ENCODE measurements at places on chromosomes 2 and 18.

GRCh38 chr2:173049831-173050230, 25.8 kb upstream of the MAP3K20 start:
- no peak for DNase-seq

DNA sequence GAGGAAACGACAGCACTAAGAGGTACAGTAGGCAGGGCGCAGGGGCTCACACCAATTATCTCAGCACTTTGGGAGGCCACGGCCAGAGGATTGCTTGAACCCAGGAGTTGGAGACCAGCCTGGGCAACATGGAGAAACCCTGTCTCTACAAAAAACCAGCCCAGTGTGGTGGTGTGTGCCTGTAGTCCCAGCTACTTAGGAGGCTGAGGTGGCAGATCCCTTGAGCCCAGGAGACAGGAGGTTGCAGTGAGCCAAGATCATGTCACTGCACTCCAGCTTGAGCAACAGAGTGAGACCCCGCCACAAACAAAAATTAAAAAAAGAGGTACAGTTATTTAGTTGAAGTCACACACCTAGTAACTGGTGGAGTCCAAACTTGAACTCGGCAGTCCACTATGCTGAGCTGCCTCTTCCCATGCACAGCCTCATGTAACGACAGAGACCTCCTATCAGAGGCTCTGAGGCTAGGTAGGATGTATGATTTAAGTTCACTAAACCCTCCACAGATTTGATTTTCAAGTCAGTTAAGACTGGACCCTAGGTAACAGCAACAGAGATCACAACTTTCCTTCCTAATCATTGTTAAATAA, 8.7 kb downstream of the STK17B start:
- DNase-seq = no peak

DNA sequence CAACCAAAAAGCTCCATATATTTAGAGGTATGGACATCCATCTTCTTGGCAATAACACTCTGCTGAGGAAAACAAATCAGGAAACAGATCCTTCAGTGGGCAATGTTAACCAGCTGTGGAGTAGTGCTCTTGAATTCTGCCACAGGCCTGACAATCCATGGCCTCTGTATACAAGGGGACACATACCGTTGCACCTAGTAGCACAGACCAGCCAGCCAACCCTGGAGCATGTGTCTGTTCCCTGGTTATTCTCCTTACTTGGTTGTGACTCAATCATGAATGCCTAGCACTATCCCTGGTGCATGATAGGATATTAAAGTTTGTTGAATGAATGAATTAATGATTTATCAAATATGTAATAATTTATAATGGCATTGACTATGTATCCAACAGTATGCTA, 261.4 kb upstream of the MGAT5 start:
- no peak for DNase-seq

DNA sequence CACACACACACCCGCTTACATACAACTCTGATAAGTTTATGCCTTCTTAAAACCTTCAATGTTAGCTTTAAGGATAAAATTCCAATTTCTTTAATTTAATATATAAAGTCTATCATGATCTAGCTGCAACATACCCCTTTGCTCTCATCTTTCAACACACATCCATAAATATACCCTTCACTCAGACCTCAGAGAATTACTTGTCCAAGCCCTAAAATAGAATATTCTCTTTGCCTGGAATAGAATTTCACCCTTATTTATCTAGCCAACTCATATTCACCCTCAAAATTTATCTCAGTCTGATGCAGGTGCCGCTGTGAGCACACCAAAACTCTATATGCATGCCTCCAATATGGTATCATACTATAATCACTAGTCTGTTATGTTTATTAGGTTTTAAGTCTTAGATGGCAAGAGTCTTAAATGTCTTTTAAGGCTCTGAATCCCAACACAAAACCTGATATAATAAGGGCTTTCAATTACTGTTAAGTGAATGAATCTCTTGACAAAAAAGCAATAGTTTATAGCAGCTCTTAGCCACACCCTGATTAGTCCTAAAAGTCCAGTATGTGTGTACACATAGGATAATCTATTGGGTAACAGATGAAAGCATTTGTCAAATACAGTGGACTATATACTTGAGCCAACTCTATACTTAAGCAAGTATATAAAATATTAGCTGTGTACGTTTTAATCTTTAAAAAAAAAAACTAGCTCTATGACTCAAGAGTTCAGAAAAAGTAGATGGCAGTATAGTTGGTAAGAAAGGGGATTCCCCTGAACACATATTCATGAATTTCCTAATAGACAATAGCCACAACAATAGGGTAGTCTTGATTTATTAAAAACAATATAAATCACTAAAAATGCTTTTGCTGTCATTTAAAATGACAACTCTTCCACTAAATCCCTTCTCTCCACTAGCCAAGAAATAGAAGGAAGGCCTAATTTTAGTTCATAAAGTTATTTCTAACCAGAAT, 144.5 kb downstream of the EXOC6B start:
- DNase-seq = no peak

DNA sequence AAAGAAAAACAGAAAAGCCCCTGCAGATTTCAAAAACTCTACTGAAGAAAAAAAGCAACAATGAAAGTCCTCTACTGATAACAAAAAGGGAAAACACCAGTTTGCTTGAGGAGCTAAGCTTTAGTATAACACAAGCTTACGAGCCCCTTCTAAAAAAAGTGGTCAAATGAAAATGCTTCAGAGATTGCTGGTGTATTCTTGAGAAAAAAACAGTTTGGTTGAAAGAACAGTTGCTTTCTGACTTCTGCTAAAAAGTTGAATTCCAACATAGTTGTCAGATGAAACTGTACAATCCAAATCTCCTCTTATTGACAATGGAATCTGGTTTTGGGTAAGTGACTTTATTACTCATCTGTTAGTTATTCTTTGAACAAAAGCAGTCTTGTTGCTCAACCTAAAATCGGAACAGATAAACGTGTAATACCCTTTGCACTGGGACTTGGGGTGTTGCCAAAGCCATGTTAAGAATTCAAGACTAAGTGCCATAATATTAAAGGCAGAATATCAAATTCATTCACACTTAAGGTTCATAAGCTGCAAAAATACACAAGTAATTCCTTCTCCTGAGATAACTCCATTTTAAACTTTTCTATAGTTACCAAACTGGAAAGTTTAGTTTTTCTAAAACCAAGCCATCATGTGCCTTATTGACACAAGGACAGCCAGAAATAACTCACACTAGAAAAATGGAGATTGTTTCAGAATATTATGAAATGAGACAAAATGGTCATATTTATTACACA, 45.3 kb upstream of the SPAG16 start:
- DNase-seq = no peak

Measured in stimulated activated CD4-positive, alpha-beta T cell treated with anti-CD3 and anti-CD28 coated beads, Interleukin-1b, Interleukin-23, amount 100 ng/mL, for 1 hour (primary cell).